ENCODE measurements at places on chromosomes 1 and 21.

GRCh38 chr1:83693427-83694126 is 305.4 kb downstream of the TTLL7 start:
- DNase-seq: no peak

DNA sequence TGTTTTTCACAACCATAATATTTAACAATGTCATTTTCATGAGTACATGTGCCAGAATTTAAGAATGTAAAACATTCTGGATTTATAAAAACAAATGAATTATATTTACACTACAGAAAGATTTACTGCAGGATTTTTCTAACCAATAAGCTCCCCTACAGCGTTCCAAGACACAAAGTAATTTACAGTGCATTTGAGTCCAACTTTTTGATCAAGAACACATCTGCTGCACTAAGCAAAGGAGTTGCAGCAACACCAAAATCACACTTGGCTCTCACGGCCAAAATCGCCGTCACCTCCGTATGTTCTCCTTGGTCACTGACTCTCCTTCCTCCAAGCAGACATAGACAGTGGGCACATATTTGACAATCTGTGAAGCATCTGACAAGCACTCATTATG is 7.7 kb downstream of the VPS26C start:
- DNase-seq: no peak

DNA sequence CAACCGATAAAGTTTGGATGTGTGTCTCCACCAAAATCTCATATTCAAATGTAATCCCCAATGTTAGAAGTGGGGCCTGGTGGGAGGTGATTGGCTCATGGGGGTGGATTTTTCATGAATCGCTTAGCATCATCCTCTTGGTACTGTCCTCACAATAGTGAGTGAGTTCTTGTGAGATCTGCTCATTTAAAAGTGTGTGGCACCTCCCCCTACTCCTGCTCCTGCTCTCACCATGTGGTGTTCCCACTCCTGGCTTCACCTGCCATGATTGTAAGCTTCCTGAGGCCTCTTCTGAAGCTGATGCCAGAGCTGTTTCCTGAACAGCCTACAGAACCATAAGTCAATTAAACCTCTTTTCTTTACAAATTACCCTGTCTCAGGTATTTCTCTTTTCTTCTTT is 28.2 kb upstream of the PRDX6 start:
- DNase-seq: no peak

DNA sequence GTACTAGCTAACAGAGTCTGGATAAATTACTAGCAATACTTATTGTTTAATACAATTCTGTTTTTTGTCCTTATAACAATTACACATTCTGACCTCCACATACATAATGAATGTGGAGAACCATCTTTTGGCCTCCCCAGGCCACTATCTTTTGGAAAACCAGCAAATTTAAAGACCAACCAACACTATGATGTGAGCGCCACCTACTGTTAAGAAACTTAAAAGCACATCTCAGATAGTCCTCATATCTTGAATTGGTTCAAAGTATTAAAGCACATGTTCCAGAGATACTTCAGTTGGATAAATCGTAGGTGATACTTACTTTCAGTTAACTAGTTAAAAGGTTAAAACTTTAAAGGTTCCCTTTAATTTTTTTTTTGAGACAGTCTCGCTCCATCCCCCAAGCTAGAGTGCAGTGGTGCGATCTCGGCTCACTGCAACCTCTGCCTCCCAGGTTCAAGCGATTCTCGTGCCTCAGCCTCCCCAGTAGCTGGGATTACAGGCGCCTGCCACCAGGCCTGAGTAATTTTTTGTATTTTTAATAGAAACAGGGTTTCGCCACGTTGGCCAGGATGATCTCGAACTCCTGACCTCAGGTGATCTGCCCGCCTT is 29.3 kb upstream of the USP1 start:
- no peak for DNase-seq
